ENCODE measurements at places on chromosomes 3 and 15.

DNA sequence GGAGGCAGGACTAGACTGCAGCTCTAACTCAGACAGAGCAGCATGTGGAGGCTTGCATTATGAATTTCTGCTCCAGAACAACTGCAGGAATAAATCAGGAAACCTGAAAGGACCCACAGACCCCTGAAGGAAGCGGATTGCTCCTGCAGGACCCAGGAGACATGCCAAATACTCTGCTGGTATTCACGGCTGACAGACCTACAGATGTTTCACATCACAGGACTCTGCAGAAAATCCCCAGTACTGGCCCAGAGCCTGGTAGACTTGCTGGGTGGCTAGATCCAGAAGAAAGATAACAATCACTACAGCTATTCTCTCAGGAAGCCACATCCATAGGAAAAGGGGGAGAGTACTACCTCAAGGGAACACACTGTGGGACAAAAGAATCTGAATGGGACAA, 942.1 kb downstream of the AGBL1 start:
- DNase-seq = no peak

DNA sequence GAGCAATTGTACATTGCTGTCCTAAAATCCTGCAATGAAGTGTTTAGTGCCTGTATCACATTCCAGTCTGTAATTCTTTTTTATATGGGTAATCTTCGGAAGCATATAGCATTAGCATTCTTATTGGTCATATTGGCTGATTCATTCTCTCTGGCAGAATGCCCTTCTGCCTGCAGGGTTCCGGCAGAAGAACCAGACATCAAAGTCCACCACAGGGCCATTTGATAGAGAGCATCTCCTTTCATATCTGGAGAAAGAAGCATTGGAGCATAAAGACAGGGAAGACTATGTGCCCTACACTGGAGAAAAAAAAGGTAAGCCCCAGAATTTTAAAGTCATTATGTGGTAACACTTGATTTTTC, 39.6 kb downstream of the TMOD3 start:
- DNase-seq = no peak

- DNase-seq = no peak
Observed at GRCh38 chr3:112012205-112012992, 13.7 kb downstream of the TAGLN3 start.

- DNase-seq = no peak
Observed at GRCh38 chr3:174425422-174425821, 433.7 kb upstream of the NAALADL2 start.

- DNase-seq = no peak
Observed at GRCh38 chr3:40924559-40925141, 274.7 kb upstream of the CTNNB1 start.

DNA sequence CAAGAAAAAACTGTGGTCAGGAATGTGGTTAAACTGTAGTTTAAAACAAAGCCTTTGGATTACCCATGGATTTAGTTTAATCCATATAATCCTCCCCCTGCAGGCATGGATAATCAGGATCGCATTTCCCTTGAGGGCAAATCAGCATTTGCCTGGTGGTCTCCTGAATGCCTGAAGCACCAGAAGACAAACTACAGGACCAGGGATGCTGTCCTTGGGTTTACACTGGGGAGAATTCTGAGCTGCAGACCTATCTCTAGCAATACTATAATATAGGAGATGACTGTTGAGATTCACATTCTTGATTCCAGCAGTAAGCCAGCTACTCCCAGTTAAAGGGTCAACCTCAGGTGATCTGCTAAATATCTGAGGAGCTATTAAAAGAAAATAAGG, 10.6 kb downstream of the PIK3CB start:
- no peak for DNase-seq

DNA sequence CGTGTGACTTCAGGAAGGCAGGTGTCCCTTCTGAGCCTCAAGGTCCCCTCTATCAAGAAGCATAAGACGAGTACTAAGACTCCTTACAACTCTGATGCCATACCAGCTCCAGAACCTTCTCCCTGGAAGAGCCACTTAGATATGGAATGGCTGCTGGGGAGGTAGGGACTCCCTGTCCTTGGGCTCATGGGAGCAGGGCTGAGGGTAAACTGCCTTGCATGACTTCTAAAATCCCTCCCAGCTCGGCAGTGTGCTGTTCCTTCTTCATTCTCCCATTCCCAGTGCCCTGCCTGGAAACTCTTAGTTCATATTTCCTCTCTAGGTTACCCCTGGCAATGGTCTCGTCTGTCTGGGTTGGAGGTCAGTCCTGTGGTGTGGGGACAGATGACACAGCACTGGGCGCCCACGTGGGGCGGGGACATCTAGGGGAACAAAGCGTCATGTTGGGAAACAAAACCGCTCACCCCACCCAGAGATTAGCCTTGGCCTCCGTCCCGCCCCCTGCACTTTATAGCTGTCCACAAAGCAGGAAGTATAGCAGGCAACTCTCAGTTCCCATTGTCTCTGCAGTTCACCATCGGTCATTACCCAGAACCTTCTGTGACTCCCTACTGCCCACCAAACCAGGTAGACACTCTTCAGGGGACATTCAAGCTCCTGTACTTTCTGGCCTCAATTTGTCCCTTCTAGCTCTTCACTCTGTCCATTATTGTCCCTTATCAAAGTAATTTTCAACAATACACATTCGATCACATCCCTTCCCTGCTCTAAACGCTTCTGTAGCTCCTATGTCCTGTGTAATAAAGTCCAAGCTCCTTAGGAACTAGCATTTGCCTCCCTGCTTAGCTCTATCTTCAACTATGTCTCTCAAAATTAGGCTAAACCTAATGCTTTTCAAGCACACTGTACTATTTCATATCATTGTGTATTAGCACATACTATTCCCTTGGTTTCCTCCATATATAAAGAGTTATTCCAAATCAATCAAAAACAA, 73.8 kb downstream of the IQSEC1 start:
- DNase-seq = no peak

GRCh38 chr3:191253089-191253799, 54.2 kb downstream of the OSTN start:
- DNase-seq = no peak

DNA sequence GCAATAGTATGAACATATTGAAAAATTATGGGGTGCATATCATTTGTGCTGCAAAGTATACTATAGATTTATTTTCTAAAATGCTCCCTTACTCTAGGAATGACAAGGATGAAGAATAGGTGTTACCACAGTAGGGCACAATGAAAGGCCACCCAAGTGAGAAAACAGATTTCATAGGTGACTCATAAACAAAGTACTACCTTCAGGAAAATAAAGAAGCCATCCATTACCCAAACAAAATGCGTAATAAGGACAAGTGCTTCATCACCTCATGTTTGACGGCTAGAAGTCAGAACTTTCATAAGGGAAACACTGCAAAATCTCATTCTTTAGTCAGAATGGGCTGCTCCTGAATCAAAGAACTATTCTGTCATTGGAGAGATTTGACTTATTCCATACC, 116.6 kb downstream of the MFSD1 start:
- no peak for DNase-seq

DNA sequence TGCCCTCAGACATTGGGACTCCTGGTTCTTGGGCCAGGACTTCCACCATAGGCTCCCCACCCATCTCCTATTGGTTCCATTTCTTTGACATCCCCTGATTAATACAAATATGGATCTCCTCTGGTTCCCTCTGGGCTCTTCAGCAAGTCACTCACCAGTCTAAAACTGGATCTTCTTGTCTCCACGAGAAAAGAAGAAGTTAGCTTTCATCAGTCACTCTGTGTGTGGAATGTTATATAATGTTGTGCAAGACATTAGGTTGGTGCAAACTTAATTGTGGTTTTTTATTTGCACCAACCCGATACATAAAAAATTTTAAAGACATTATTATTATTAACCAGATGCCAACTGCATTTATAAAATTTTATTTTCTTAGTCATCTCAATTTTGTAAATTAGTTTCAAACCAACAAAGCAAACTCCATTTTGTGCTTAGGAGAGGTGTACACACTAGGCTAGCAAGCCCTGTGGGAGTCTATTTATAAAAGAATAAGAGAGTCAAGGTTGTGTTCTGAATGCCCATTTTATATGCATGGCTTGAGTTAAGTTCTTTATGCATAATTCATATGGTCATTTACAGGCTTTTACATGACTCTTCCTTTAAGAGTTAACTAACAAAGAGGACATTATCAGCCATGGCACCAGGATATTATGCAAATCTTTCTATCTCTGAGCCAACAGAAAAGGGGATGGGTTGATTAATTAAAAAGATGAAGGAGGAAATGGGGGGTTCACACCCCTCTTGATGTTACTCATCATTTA, 35.1 kb upstream of the IL12A start:
- peak; percentile 47 for DNase-seq

- DNase-seq = no peak
Observed at GRCh38 chr3:22063500-22063899, 312.5 kb upstream of the ZNF385D start.
